Sciatic nerve (tissue), 2 donors: ENCODE measurements at places on chromosomes 3 and 15.

DNA sequence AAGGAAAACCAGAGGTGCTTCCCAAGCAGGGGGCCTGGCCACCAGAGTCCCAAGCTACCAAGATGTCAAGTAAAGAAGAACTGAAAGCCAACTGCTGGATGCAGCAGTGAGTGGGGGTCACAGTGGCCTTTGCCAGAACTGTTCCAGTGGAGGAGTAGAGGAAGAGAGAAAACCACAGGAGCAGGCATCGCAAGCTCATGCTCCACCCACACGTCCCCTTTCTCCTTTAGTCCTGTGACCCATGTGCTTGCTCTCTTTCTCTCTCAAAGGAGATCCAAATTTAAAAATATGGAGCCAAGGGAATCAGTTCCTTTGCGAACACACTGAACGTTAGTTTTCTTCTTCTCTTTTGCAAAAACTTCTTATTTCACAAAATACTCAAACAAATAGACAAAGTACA is 12.4 kb upstream of the ABHD2 start:
- DNase-seq, result no peak

- no peak for DNase-seq
Observed at GRCh38 chr3:155701882-155702465, 42.9 kb downstream of the PLCH1 start.

- DNase-seq, result no peak
Observed at GRCh38 chr15:98530570-98530969, 117.8 kb upstream of the IGF1R start.

- DNase-seq, result no peak
Observed at GRCh38 chr3:150333477-150333876, 74.6 kb upstream of the TSC22D2 start.

DNA sequence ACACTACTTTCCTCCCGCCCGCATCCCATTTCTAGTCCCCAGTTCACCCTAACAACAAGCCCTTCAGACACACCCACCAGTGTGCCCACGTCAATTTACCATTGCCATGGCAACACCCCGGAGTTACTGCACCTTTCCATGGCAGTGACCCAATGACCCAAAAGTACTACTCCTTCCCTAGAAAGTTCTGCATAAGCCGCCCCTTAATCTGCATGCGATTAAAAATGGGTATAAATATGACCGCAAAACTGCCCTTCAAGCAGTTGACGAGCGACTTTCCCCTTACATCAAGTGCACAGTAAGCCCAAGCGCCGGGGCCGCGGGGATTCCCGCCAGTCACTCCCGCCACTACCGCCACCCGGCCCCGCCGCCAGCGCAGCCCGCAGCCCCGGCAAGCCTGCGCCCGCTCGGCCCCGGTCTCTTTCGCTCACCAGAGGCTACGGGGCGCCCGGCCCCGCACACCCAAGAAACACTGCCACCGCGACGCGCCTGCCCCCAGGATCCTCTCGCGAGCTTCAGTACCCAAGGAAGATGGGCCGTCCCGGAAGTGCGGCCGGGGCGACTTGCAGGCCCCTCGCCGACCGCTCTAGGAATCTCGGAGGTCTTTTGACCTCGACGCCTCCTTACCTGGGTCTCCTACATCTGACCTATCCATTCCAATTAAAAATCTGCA is 27.2 kb upstream of the ZNF502 start:
- peak; percentile 75 for DNase-seq

GRCh38 chr3:134802428-134803050 is 7.5 kb downstream of the EPHB1 start:
- no peak for DNase-seq

- DNase-seq, result no peak
Observed at GRCh38 chr3:55742022-55742831, 255.1 kb upstream of the WNT5A start.

GRCh38 chr3:137259701-137260100 is 301.9 kb downstream of the IL20RB start:
- no peak for DNase-seq

DNA sequence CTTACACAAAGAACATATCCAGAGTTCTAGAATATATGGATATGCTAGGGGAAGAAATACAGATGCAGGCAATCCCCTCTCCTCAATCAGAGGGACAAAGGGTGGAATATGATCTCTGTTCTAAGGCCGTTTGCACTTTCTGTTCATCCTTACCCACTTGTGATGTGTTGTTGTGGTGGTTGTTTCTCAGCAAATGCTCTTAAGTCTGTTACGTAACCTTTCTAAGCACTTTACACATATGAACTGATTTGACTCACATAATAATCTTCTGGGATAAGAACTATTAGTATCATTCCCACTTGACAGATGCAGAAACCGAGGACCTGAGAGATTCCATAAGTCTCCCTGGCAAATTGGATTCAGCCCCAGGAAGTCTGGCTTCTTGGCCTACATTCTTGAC is 40.5 kb downstream of the NGRN start:
- no peak for DNase-seq

DNA sequence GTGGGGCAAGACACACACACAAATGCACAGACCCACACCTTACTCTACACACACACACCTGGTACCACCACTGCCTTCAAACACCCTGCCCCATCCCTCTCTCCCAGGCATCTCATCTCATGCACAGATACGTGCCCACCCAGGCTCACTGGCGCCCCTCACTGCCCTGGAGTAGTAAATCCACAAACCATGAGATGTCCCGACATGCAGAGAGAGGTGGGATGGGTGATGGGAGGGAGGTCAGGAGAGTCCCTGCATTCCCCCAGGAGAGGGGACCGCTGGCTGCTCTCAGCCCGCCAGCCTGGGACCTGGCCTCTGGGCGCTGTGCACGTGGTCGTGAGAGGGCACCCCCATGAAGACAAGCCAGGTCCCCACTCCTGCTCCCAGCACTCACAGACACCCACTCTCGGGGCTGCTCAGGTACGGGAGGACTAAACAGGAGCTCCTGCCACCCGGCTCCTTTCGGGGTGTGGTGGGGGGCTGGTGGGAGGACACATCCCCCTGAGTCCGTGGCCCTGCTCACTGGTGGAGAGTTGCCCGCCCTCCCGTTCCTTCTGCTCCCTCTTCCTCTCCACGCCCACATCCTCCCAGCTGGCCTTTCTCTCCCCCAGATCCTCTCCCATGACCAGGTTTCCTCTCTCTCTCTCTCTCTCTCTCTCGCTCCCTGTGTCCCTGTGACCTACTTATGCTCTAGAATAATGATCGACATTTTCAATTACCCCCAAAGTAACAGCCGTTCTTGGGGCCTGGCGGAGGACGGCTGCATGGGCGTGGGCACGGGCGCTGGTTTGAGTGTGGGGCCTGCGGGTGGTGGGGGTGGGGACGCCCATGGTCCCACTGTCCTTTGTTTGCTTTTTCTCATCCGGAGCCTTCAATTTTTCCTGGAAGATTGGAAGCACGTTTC is 18.9 kb upstream of the CSPG4 start:
- peak; percentile 77 for DNase-seq

DNA sequence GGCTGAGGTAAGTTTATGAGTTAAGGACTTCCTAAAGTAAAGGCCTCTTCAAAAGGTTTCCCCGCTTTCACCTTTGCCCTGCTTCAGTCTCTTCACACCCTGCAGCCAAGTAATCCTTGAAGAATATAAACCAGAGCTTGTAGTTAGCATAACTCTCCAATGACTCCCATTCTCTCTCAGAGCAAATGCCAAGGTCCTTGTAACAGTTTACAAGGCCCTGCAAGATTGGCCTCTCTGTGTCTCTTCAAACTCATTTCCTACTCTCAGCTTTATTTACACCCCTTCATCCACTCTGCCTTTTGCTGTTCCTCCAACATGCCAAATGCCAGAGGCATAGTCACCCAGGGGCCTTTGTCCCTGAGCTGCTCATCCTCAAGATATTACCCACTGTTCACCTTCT is 60.5 kb upstream of the MME start:
- no peak for DNase-seq

GRCh38 chr15:43249699-43250203 is 17.0 kb downstream of the TGM5 start:
- DNase-seq, result no peak

DNA sequence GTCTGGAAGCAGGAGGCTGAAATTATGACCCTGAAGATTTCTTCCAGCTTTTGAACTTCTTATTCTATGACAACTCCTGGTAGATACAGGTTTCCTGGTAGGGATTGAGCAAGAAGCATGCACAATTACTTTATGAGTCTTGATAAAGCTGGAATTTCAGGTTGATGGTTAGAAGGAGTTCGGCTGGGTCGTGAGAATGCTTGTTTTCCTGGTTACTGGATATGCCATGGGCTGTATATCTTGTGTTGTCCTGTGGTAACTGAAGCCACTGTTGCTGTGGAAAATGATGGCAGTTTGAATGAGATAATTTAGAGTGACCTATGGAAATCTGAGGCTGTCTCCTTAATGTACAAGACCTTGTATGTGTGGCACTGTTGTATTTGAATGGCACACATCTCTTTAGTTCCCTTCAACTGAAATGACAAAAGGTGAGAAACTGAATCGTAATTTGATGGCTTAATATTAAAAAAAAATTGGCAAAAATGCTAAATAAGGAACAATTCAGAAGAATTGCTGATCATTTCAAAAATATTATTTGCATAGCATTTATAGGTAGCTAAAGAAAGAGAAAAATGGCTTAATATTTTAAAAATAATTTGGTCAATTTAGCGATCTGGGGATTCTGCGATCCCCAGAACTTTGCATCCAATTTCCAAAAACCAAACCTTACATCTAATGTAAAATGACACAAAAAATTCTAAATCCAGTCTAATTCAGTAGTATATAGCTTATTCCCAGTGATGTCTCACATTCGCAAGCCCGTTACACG is 1.1 kb upstream of the UBE2E1 start:
- DNase-seq, result no peak

DNA sequence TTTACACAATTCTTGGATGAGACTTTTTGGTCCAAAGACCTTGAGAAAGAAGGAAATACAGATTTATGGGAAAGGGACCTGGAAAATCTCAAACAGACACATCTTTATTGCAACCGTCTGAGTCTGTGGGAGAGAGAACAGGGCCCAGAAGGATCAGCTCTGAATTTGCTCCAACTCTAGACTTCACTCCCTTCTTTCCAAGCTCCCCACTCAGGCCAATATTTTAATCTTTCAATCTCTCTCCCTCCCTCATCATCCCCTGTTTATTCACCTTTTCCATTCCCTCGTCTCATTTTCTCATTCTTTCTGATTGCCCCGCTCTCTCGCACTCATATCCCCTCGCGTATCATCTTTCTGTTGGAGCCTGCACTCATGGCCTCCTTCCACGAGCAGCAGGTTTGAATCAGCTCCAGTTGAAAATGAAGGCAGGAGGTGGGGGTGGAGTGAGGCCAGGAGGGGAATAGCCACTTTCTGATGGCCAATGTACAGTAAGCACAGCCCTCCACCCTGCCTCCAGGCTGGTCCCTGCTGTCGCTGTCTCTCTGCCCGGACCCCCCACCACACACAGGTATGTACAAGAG is 63.6 kb upstream of the BOC start:
- DNase-seq, result peak; percentile 68

- DNase-seq, result no peak
Observed at GRCh38 chr3:101702726-101703125, 16.2 kb upstream of the RPL24 start.

GRCh38 chr15:66574596-66574950 is 8.8 kb upstream of the LCTL start:
- DNase-seq, result no peak

- no peak for DNase-seq
Observed at GRCh38 chr3:186182850-186183249, 74.0 kb upstream of the ETV5 start.

GRCh38 chr15:47363653-47364052 is 353.7 kb upstream of the SEMA6D start:
- no peak for DNase-seq

DNA sequence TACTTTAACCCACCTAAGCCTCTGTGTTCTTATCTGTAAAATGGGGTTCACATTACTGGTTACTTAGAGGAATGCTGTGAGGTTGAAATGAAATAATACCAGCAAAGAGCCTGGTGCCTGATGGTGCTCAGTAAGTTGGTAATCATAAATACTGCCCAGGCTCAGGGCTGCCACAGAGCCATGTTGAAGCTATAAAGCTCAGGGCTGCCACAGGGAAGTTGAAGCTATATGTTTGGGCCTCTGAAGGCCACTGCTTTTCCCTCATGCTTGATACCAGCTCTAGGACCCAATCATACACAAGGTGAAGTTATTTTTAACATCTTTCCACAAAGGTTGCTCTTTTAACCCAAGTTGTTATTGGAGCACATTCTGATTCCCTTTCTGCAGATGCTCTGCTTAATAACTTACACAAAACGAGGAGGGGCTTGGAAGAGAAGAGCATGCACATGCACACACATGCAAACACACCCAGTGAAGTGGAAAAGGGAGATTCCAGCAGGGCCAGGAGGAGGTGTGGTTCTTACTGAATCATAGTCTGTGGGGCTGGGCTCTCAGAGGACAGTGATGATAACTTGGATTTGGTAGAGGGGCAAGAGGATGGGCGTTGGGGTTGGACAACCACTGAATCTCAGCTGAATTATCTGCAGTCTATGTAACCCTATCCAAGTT is 17.4 kb downstream of the PARP14 start:
- DNase-seq, result no peak

DNA sequence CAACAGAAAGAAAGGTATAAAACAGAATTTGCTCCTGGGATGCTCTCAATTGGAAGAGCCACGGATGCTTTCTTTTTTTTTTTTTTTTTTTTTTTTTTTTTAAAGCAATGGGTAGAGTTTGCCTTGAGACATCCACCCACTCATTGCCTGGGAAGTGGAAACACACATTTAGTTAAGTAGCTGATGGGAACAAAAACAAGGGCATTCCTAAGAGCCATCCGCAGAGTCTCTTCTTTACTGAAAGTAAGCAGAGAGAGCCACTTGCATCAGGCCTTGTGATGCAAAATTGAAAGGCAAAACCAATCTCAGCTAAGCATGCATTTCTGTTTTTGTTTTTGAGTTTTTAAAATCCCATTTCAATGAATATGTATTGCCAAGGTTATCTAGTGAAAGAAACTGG is 787.9 kb upstream of the LMCD1 start:
- DNase-seq, result no peak

- no peak for DNase-seq
Observed at GRCh38 chr15:32877252-32878019, 159.6 kb downstream of the GREM1 start.

DNA sequence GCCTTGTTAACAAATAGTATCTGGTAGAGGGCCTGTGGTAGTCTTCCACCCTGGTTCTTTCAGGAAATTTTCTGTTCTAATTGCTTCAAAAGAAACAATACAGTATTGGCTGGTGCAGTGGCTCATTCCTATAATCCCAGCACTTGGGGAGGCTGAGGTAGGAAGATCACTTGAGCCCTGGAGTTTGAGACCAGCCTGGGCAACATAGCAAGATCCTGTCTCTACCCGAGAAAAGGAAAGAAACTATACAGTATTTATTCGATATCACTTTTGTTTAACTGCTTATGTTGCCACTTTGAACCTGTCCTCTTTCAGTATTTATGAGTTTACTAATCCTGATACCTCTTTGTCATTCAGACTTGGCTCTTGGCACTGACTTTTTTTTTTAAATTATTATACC is 4.5 kb downstream of the MKRN2 start:
- DNase-seq, result no peak
